COLO829 (cell line): ENCODE measurements at places on chromosomes 6 and 20.
A peak's percentile ranks its signal among the peaks of the same experiment; 100 is the strongest.

DNA sequence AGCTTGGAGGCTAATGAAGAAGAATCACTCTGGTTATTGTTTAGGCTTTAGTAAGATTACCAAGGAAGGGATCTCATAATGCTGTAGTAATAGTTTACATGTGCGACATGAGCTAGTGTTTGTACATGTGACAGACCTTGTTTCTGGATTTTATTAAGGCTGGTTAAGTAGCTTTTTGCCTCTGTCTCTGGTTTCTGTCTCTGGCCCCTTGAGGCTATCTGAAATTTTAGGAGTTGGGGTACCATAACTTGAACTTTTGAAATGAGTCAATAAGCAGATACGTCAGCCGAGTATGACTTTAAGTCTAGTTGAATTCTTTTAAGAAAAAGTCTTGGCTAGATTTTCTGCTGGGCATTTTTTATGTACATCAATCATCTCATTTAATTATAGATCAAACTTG, 9.5 kb downstream of the CBFA2T2 start:
- DNase-seq: no peak

- DNase-seq: no peak
These were observed 393.7 kb downstream of the UTRN start for GRCh38 chr6:144678844-144679243.

DNA sequence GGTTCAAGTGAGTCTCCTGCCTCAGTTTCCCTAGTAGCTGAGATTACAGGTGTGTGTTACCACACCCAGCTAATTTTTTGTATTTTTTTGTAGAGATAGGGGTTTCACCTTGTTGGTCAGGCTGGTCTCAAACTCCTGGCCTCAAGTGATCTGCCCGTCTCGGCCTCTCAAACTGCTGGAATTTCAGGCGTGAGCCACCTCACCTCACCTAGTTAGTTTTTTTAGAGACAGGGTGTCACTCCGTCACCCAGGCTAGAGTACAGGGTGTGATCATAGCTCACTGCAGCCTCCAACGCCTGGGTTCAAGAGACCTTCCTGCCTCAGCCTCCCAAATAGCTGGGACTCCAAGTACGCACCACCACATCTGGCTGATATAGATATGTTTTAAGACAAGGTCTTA, 22.9 kb downstream of the SYTL3 start:
- DNase-seq: no peak

DNA sequence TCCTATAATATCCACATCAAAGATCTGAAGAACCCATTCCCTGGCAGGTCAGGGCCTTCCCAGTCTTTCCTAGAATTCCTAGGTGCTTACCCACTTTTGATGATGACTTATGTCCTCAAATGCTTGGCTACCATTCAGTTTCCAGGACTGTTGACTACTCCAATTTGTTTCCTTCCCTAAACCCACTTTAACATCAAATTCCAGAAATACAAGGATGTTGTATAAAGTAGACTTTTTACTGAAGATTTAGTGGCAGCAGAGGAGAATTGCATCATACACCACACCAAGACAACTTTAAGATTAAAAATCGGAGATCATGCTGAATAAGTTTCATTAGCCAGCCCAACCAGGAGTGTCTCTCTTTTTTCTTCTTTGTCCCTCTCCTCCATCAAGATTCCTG, 203.3 kb upstream of the LAMP5 start:
- no peak for DNase-seq

DNA sequence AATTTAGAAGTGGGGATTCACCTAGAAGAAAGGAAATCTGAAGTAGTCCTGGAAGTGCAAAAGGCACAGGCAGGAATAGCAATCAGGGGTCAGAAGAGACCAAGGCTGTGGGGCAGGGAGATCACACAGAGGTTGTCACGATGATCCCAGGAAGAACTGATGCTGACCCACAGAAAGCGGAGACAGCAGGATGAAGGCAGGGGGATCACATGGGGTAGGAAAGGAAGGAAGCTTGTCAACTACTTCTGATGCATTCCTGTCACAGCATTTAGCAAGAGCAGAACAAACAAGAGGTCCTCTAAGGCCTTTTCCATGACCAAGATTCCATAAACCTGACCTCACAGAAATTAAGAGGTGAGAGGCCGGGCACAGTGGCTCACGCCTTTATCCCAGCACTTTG, 79.1 kb downstream of the SLC23A2 start:
- no peak for DNase-seq

DNA sequence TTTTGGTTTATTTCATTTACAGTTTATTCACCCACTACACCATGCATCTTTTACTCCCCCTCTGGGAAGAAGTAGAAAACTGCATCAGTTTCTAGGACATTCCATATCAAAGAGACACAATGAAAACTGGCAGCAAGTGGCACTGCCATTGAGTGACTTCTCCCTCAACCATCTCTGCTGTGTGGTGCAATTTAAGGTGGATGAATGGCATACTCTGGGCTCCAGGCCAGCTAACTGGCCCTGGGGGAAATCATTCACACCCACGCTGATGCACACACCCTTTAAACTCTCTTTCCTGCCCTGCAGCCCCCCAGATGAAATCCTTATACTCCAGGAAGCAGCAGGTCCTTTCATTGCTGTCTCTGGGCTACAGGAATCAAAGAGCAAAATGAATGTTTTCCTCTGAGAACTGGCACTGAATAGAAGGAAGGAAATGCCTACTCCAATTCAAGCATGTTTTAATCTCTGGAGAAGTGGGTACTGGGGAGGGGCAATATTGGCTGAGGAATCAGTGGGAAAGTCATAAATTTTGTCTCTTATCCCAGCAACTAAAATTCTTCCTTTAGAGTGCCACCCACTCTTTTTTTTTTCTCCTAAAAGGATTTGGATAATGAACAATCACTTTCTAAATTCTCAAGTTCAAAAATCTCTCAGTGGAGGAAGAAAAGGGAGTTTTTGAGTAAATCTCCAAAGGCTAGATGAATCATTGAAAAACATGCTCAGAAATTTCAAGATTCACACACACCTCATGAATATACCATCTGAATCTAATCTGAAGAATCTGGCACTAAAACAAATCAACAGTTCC, 16.9 kb upstream of the RFPL4B start:
- peak; percentile 64 for DNase-seq

DNA sequence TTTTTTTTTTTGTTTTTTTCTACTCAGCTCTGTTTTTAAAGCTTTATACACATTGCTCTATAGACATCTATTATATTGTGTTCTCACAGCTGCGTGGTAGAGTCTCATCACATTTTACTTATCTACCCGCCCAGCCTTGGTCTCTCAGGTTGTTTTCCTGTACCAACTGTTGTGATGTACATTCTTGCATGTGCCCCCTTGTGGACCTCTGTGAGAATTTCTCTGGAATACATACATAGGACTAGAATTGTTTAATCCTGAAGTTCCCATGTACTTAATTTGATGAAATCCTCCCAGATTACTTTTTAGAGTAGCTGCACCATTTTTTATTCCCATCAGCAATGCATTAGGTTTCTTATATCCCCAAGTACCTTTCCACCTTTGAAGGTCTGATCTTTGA, 40.4 kb upstream of the TINAG start:
- DNase-seq: peak; percentile 16

GRCh38 chr20:57091748-57092111, 174.7 kb downstream of the BMP7 start:
- no peak for DNase-seq

DNA sequence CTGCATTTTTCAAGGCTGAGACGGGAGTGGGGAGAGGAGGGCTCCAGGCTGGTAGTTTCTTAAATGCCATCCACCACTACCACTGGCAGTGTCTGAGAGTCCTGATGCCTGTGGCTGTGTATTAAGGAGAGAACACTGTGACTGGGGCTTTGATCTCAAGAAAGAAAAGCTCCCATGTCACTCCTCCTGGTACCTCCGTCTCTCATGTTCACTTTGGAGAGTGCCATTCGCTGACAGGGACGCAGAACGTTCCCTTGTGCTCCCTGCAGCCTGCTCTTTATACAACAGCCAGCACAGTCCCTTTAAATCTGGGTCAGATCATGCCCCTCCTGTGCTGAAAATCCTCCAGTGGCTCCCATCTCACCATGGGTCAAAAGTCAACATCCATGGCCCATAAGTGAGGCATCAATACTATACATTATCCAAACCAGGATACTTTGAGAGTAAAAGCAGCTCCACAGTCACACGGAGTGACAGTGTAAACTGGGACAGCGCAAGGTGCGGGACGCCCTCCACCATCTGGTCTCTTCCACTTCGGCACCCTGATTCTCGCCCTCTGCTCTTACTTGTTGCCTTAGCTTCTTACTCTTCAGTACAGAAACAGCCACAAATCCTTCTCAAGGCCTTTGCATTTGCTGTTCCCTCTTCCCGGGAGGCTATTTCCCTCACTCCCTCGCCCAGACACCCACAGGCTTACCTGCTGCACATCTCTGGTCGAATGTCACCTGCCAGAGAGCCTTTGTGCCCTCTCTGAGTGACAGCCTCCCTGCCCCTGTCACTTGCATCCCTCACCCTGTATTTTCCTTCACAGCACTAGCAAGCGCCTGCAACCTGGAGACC, 20.0 kb downstream of the PDYN start:
- DNase-seq: no peak

- no peak for DNase-seq
These were observed 643.6 kb upstream of the PTCHD4 start for GRCh38 chr6:48754641-48755040.

- no peak for DNase-seq
These were observed 64.0 kb upstream of the ELOVL5 start for GRCh38 chr6:53412751-53413150.

DNA sequence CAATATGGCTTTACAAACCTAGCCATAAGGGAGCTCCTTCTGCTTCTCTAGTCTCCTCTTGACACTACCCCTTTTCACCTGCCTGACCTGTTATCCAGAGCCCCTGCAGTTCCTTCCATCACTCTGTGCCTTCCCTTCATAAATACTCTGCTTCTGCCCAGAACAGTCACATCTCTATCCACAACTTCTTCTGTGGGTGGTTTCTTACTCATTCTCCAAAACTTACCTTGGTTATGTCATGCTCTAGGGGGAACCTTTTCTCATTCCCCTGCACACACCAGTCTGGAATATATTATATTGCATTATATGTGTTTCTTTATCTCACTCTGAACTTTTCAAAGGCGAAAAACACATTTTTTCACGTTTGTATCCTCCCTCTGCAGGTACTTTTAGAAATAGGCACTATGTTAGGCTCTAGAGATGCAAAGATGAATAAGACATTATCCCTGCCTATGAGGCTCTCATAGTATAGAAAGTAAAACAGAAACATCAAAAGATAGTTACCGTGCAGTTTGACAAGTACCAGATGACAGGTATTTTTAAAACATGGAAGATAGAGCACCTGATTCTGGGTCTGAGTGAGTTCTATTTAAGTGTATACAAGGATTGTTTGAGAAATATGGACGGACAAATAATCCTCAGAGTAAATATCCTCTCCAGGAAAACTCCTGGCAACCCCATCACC, 51.5 kb downstream of the AIG1 start:
- DNase-seq: no peak
